ENCODE measurements at places on chromosomes 12 and 14. TPM values are rescaled to one million over a fixed set of nuclear protein-coding genes. Genes with fewer than 3 reads are reported as not detected.

- no peak for DNase-seq
Observed at GRCh38 chr12:68557011-68557730, 53.5 kb upstream of the RAP1B start.

GRCh38 chr14:75049731-75050201, 1.5 kb downstream of the MLH3 start:
- no peak for DNase-seq

DNA sequence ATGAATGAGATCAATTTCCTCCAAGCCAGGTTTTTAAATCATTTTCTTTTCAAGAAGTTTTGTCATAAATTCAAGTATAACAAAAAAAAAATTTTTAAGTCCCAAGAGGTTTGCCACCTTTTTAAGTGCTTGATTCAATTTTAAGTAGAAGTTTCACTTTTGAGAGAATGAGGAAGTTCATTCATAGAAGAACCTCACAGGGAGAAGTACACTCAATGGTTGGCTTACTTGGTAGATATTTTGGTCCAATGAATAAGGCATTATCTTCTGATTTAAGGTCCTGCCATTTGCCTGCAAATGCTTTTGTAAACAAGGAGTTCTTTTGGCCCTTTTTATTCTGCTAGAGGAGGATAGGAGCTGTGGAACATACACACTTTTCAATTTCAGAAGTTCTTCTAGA, 96.7 kb upstream of the NOVA1 start:
- no peak for DNase-seq

The TAS2R9 gene
- polyA plus RNA-seq = not detected

The PLXNC1 gene
- polyA plus RNA-seq = 6.4 TPM

The SERPINA10 gene
- 0.11 TPM for polyA plus RNA-seq

The SLCO1C1 gene
- polyA plus RNA-seq = 0.61 TPM
